Hematopoietic multipotent progenitor cell (in vitro differentiated cells): ENCODE measurements at places on chromosomes 1 and 21.

GRCh38 chr1:155648207-155649147 is 38.5 kb downstream of the MSTO1 start:
- no peak for DNase-seq

GRCh38 chr1:184635980-184636431 is 118.7 kb downstream of the EDEM3 start:
- DNase-seq: no peak

DNA sequence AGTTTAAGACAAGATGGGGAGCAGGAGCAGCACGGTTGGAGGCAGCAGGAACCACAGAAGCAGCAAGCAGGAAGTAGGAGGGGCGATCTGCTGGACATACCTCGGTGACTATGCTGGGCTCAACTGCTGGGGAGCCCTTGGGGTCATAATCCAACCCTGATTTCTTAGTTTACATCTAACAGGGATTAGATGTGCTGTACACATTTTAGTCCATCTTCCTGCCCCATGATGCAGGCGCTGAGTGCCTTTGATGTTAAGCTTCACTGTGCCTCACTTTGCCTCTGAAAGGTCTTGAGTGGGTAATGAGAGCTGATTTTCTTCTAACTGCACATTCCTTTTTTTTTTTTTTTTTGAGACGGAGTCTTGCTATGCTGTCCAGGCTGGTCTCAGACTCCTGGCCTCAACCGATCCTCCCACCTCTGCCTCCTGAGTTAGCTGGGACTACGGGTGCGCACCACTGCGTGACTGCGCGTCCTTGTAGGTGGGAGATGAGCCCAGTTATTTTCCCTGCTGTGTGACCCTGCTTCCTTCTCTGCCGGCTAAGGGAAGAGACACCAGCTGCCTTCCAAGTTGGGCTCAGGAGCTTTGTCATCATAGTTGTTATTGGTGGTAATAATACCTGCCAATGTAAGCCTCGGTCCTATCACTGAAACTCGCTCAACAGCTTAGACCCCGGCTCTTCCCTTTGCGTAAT is 1.1 kb upstream of the RCAN3 start:
- DNase-seq: no peak

- DNase-seq: no peak
Measured at GRCh38 chr1:234862944-234863515, 253.1 kb upstream of the IRF2BP2 start.

DNA sequence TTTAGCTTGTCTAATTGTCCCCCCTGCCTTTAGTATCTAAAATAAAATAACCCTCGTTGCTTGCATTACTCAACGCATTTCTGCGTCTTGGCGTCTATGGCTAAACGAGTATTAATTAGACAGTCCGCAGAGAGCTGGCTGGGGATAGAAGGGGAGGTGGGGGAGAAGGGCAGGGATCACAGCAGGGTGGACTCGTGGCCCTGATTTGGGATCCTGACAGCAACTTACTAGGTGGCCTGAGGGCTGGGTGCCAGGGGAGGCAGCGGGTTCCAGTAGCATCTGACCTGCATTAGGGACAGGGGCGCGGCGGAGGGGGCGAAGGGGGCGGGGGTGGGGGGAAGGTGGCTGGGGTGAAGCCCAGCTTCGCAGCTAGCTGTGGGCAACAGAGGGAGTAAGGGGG is 1.1 kb upstream of the BACE2 start:
- no peak for DNase-seq

- no peak for DNase-seq
Measured at GRCh38 chr1:192887426-192887825, 78.6 kb downstream of the RGS2 start.

DNA sequence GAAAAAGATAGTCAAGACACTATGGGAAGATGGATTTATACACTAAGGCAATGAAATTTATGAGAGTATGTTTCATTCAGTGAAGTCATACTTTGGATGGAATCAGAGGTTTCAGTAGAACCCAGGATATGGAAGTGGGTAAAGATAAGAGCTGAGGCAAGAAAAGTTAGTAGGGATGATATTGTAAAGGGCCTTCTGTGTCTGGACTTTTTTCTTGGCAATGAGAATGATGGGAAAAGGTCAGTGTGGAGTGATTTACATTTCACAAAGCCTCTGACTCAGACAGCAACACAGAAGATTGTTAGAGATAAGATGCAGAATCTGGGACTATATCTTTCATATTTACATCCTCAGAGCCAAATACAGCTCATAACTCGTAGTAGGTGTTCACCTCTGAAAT is 32.1 kb downstream of the SH3BGR start:
- no peak for DNase-seq
